ENCODE measurements at places on chromosomes 5 and 9.

DNA sequence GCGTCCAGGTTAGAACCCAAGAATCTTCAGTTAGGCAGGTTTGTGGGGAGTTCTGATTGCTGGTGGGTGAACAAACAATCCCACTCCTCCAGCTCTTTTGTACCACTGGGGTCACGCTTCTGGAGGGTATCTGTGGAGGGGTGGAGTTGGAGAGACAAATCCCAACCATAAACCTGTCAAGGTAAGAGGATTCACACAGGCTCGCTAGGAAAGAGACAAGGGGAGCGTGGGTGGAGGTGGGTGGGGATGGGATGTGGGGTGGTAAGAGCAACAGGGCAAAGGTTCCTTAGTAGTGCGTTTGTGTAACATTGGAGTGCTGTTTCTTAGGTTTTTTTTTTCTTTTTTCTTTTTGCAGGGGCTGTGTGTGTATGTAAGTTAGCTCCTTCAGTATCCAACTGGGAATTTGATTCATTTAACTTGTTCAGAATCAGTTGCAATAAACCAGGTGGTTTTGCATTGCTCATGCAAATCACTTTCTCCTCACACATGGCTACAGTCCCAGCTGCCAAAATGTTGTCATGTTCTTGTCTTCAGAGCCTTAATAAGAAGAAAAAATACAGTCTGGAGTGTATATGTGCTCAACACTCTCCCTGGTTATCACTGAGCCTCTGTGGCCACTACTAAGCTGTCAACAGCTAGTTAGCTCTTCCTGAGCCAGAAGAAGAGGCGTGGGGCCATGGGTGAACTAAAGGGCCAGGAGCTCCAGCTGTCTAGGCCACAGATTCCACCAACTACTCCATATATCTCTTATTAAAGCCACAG lies 164.0 kb upstream of the RAD23B start:
- DNase-seq, result no peak

DNA sequence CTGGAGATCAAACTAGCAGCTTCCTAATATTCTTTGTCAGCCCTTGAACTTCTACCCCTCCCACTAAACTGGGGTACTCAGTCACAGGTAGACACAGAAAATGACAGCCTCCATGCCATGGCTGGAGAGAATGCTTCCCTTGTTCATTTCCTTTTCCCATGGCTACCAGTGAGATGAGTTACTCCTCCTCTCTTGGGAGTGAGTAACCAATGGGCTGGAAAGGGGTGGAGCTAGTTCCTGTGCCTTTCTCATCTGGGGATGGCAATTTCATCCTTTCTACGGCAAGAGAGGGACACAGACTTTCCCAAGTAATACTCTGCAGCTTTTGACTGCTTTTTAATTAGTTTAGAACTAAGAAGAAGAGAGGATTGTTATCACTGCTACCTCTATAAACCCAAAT lies 1045.6 kb upstream of the WWC1 start:
- peak; percentile 22 for DNase-seq

DNA sequence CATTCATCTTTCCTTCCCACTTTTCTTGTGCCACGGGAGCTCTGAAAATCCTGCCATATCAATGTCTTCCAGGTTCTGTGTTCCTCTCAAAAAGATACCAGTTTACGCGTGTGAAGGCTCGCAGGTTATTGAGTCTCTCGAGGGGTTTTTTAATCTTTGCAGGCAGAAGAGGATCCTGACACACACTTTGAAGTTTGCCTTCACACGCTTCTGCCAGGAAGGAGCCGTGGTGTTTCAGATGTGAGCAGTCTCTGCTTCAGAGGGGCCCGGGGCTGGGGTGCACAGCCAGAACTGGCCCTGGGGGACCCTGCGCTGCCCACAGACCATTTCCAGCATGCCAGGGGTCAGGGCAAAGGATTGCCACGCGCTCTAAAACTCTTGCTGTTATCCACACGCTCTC lies 167.2 kb downstream of the TTLL11 start:
- DNase-seq, result no peak

GRCh38 chr9:120348951-120349429 lies 231.0 kb downstream of the CDK5RAP2 start:
- peak; percentile 60 for DNase-seq

GRCh38 chr9:86763791-86764190 lies 183.5 kb downstream of the GAS1 start:
- DNase-seq, result no peak

DNA sequence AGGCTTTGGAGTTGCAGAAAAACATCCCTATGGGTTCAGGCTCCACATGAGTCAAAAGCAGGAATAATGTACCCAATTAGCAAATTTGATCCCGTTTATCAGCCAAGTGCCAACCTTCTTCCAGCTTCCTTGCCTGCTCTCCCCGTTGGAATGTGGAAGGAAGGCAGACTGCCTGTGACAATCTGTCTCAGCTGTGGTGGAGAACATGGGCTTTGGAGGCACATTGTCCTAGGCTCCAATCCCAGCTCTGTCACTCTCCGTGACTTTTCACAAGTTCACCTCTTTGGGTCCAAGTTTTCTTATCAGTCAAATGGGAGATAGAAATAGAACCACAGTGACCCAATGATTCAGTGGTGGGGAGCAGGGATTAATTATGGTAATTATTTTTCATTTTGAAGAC lies 113.9 kb downstream of the ARHGAP26 start:
- no peak for DNase-seq

- no peak for DNase-seq
These were observed 29.4 kb downstream of the FAM240B start for GRCh38 chr9:38690574-38690973.

- no peak for DNase-seq
These were observed 82.7 kb downstream of the SFXN1 start for GRCh38 chr5:175561085-175561484.

- DNase-seq, result no peak
These were observed 15.7 kb downstream of the RFK start for GRCh38 chr9:76378367-76379073.

- no peak for DNase-seq
These were observed 27.9 kb upstream of the SEMA5A start for GRCh38 chr5:9573796-9574195.

DNA sequence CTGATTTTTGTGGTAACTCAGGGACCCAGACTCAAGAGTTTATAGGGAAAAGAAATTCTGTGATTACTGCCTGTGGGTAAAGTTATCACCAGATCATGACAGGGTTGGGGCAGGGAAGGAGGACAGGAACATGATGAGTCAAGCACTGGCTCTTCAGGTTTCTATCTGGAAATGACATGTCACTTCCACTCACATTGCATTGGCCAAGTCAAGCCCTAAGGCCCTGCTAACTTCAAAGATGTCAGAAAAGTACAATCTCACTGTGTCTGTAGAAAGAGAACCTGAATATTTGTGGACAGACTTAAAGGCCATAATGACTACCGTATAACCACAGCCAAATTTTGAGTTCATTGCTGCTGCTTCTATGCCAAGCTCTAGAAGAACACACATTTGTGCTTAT lies 187.7 kb downstream of the TLE4 start:
- no peak for DNase-seq

DNA sequence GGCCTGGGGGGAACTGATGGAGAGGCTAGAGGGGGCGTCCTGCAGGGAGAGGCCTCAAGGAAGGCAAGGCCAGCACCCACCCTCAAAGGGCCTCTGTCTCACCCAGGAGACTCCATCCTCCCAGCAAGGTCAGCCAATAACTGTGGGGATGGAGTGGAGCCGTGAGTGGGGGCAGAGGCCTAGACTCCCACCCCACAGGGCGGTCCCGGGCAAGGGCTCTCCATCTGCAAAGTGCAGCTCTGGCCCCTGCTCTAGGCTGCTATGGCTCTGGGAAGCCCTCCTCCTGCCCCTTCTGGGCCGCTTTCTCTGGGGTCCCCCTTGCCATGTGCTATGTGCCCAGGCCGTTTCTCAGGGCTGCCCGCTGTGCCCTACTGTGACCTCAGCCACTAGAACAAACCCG lies 14.0 kb downstream of the FPGS start:
- DNase-seq, result no peak
